Mammary microvascular endothelial cell (primary cell): ENCODE measurements at places on chromosomes 3 and 15. TPM values are rescaled to one million over a fixed set of nuclear protein-coding genes. Genes with fewer than 3 reads are reported as not detected.

DNAJB8 gene
- total RNA-seq = not detected in 2 replicates

RHCG gene
- total RNA-seq = not detected in 2 replicates

TTLL13 gene
- total RNA-seq = 0.20 TPM in 1 of 2 replicates, not detected in the other

ROPN1 gene
- not detected in 2 replicates for total RNA-seq

CCR3 gene
- not detected in 2 replicates for total RNA-seq

SLCO2A1 gene
- 5.6 and 11.5 TPM in 2 replicates for total RNA-seq

SLC38A3 gene
- 0.20 TPM in 1 of 2 replicates, not detected in the other for total RNA-seq

USP50 gene
- total RNA-seq = not detected in 2 replicates

CMTM6 gene
- total RNA-seq = 123 and 131 TPM in 2 replicates

GOLGA8J gene
- not detected in 2 replicates for total RNA-seq

PRR20G gene
- total RNA-seq = not detected in 2 replicates

SH3BP5 gene
- total RNA-seq = 50.7 and 51.1 TPM in 2 replicates

EFCC1 gene
- 0.30 and 0.73 TPM in 2 replicates for total RNA-seq

TRIM71 gene
- total RNA-seq = not detected in 2 replicates

IQCH gene
- total RNA-seq = 1.1 and 1.7 TPM in 2 replicates

GOLGA6D gene
- not detected in 2 replicates for total RNA-seq

KIAA1143 gene
- total RNA-seq = 18.3 and 18.7 TPM in 2 replicates

C3orf49 gene
- total RNA-seq = not detected in 2 replicates

XCR1 gene
- not detected in 2 replicates for total RNA-seq

KCNMB2 gene
- not detected in 2 replicates for total RNA-seq

MORC1 gene
- total RNA-seq = not detected in 2 replicates

NR1I2 gene
- total RNA-seq = under 0.01 and 0.05 TPM in 2 replicates

AADACL2 gene
- not detected in 2 replicates for total RNA-seq

SLC28A2 gene
- total RNA-seq = not detected in 2 replicates

TBC1D5 gene
- 46.4 and 60.5 TPM in 2 replicates for total RNA-seq

GUCA1C gene
- total RNA-seq = not detected in 2 replicates

TPRG1 gene
- total RNA-seq = not detected in 2 replicates

NPAP1 gene
- total RNA-seq = not detected in 2 replicates

SERINC4 gene
- total RNA-seq = 0.05 TPM in 1 of 2 replicates, not detected in the other

C15orf62 gene
- 0.13 and 0.15 TPM in 2 replicates for total RNA-seq

ATP2C1 gene
- total RNA-seq = 34.4 and 45.0 TPM in 2 replicates
